SK-N-SH treated with all-trans-retinoic acid at 6 μM for 48 hours (cell line): ENCODE measurements at places on chromosomes 4 and X.

DNA sequence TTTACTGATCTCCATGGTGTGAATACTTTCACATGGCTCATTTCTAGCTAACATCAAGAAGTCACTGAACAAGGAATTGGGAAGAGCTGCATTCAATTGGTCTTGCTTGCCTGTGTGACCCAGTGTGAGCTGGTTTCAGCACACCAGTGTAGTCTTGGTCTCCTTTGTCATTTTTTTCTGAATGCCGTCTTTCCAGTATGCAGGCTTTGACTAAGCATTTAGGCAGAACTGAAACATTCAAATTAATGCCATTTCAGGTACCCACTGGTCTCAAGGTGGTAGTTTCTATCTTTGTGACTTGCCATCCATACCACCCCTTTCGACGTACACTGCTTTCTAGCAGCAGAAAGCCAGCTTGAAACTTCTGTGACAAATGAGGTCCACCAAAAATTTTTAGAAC lies 550.5 kb upstream of the BOD1L1 start:
- ATAC-seq, result no peak

GRCh38 chrX:28850955-28851354 lies 263.7 kb downstream of the IL1RAPL1 start:
- no peak for ATAC-seq

DNA sequence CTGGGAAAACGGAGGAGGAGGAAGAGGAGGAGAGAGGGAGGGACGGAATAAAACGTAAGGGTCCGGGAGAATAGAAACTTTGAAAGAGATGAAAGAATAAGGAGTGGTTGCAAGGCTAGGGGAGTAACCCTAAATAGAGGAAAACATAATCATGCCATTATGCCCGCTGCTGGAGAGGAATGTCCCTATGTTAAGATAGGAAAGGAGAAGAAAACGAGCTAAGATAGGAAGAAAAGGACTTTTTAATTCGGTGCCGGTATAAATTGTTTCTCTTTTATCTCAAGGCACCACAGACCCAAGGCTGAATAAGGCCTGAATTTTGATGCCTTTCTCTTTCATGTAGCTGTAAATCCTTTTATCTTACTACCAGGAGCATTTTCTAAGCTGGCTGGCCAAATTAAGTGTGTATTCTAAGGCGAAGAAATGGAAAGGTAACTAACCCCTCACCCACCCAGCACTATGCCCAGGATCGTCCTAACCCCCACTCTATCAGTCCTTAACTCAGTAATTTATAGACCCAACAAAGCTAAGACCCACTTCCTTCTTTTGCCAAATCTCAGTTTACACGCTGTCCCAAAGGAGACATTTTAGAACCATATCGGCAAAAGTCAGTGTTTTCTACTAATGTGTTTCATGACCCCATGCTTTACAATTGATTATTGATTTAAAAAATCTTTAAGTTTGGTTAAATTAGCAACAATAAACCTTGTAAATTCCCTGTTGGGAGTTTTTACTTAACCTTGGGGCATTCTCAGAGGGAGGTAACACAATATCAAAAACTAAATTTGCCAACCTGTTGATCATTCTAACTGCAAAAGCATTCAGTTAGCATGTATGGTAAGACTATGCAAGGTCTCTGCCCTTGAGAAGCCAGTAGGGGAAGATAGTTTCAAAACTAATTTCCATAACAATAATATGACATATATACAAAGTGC lies 1.1 kb upstream of the CUL4B start:
- ATAC-seq, result no peak

DNA sequence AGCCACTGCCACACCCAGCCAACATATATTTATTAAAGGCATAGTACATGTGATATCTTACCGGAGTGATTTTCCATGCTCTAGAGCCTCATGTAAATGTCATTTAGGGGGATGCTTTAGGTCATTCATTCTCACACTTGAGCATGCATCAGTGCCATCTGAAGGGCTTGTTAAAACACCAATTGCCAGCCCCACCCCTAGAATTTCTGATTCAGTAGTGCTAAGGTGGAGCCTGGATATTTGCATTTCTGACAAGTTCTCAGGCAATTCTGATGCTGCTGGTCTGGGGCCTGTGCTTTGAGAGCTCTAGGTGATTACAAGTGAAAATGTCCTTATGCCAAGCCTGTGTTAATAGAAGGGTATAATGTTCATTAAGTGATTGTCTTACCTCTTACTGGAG lies 107.7 kb downstream of the PHEX start:
- no peak for ATAC-seq

GRCh38 chr4:85994576-85994975 lies 365.3 kb downstream of the MAPK10 start:
- ATAC-seq, result no peak

DNA sequence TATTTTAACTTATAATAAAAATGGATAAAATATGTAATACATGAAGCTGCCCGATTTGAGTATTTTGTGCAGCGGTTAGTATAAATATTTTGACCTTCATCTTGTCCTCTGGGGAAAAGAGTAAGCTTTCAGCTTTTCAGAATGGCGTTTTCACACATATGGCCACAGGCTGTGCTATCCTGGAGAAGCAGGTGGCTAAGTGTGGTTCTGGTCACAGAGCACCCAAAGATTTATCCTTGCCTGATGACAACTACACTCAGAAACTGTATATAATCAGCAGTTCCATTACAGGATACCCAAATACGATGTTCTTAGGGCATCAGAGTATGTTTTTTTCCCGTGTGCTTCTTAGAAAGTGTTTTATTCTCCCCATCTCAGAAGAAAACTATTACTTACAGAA lies 42.3 kb upstream of the ANK2 start:
- no peak for ATAC-seq

GRCh38 chr4:76078033-76078613 lies 3.6 kb downstream of the ART3 start:
- ATAC-seq, result peak; percentile 34; the same call in 1 of the 3 replicates

DNA sequence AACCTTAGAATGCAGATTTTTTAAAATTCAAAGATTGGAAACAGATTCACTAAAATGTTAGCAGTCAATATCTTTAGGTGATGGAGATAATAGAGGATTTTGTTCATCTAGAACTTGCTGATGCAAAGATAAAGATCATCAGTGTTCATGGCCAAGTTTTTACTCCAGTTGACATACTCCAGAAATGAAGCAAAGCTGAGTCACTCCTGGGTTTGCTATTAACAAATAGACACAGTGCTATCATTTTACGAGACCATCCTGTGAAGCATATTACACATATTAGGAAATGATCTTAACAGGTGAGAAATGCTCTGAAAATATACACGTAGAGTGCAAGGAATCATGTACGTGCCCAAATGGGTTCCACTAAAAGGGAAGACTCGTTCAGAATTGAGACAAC lies 170.6 kb upstream of the FAM9B start:
- no peak for ATAC-seq

DNA sequence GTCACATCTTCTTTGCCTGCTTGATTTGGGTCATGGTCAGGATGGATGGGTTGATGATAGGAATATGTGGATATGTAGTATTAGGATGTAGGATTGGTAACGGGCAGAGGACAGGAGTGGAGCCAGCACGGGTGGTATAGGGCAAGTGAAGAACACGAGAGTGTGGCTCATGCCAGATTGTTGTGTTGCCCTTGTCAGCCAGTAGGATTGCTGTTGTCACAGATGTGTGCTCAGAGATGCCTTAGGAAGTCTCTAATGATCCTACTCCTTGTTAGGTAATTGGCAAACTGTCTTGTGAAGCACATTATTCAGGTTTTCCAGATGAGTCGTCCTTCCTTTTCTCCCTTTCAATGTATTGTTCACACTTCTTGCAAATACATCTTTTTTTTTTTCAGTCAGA lies 5.5 kb downstream of the ATP10D start:
- ATAC-seq, result peak; percentile 77

DNA sequence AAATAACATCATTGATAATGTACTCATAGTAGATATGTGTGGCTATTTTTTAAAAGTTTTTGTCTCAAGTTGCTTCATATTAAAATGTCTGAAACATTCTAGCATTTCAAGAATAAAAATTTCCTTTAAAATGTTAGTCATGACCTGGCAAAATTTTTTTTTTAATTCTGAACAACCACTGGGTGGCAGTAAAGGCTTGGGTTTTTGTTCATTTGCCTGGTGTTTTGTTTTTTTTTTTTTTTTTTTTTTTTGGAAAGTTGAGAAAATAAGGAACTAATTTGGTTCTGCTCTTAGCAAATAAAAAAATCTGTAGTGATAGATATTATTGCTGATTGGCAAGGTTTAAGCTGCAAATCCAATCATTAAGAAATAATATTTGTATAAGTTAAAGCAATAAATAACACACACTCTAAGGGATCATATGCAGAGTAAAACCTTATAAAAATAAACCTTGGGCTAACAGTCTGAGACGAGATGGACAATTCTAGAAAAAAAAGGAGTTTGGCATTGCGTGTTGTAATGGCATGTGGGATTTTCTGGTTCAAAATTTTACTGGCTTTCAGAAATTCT lies 81.4 kb downstream of the CEP44 start:
- no peak for ATAC-seq

- no peak for ATAC-seq
Observed at GRCh38 chrX:68762766-68763165, 66.1 kb upstream of the EFNB1 start.

GRCh38 chrX:17511556-17511955 lies 136.6 kb downstream of the NHS start:
- ATAC-seq, result no peak

DNA sequence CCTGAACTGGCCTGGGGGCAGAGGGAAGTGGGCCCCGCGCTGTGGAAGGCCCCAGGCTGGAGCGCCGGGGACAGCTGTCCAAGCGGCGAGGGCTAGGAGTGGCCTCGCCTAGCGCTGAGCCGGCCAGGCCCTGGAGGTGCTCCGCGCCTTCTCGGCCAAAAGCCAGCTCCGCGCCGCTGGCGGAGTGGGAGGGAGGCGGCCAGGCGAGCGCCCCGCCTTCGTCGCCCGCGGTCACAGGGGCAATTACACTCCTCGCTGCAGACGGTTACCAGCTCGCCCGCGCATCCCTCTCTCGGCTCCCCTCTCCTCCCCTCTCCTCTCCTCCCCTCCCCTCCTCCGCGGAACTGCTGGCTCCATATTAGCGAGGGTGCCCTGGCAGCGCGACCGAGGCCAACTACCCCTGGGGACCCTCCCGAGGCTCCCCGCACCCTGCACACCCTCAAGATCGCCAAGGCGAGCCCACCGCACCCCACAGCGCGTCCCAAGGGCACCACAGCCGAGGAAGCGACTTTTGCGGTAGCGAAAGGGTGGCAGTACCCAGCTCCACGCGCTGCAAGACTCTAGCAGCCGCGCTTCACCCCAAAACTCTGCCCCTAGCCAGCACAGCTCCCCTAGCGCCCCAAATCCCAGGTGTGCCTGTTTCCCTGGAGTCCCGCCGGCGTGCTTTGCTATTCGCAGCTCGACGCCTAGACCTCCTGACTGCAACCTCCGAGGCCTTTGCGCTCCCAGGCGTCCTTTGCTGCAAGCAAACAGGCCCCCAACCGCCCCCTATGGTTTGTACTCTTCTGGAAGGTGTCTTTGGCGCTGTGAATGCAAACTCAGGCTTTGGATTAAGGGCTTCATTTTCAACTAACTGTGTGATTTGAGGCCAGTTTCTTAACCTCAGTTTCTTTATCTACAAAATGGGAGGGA lies 91.4 kb downstream of the BCOR start:
- no peak for ATAC-seq
